ENCODE measurements at places on chromosomes 6 and 20.
A peak's percentile ranks its signal among the peaks of the same experiment; 100 is the strongest.

DNA sequence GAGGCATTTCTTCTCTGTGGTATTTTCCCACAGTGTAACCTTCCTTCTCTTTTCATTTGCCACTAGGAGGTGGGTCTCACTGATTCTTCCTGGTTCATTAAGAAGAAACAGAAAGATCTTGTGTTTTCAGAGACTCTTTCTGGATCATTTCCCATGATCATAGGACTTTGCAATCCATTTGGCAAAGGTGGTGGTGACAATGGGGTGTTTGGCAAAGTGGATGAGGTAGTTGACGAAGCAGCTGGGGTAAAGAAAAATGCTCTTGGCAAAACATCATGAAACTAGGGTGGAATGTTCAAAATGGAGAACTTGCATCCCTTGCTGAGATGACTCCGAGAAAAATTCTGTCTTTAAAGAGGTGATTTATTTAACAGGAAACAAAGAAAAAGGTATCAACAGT is 50.6 kb downstream of the TRAF3IP2 start:
- DNase-seq: no peak

GRCh38 chr6:137218917-137219663 is at the start of gene IFNGR1:
Gene IFNGR1 (minus strand): TSS chr6:137219385. CDS start chr6:137219327, 58 bp downstream.
- peak; percentile 94 for DNase-seq

DNA sequence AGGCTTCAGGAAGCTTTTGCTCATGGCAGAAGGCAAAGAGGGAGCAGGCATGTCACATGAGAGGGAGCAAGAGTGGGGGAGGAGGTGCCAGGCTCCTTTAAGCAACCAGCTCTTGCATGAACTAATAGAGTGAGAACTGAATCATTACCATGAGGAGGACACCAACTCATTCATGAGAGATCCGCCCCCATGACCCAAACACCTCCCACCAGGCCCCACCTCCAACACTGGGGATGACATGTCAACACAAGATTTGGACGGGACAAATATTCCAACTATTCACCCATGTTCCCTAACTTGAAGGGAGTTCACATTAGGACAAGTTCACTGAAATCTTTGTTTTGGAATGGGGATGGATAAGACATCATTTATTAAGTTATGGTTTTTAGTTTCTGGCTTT is 155.2 kb upstream of the ESR1 start:
- DNase-seq: no peak

- DNase-seq: no peak
These were observed 5.9 kb upstream of the KIAA1755 start for GRCh38 chr20:38266426-38266825.

- no peak for DNase-seq
These were observed 9.5 kb upstream of the DNAJC5 start for GRCh38 chr20:63885264-63886053.

DNA sequence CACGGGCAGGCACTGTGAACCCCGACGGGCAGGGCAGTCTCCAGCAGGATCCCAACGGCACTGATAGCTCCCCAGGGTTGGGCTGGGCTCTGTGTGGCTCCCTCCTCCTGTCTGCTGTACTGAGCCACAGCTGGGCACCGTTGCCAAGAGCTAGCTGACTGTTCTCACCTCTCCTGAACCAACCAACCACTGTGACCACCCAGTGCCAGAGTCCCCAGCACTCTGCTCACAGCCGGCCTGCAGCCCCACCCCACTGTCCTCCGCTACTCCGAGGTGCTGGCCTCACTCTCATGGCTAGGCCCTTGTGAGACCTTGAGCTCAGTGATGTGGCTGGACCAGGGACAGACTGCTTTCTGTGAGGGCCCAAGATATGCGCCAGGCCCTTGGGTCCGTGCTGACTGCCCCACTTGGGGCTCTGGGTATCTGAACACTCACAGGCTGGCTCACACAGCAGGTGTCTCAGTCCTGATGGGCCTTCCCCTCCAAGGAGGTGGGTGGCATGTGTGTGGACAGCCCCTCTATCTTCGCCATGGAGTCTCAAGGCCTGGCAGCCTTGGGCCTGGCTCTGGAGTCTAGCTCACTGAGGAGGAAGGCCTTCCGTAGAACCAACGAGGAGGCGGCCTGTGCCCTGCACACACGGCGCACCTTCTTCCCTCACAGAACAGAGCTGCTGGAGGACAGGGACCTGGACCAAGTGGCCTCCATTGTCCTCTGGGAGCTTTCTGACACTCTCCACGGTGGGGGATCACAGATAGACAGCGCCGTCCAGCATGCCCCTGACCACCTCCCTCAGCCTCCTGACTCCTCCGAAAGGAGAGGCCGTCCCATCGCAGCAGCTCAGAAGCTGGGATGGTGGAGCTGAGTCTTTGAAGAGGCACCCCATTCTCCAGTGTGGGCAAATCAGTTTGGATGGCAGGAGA is 53.5 kb downstream of the TCP11 start:
- no peak for DNase-seq

DNA sequence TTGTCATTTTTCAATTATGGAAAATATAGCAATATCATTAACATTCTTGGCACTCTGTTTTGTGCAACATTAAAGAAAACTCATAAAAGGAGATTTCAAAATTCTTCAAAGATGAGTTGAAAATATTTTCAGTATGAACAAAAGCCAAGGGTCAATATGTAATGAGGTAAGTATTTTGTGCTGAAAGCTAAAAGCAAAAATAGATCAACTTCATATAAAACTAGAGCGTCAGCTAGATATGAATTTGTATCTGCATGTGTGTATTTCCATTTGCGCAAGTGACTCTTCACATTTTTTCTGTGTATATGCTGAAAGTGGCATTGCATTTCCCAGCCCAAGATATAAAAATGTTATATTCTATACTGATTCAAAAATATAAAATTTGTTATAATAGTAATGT is 492.1 kb upstream of the EYS start:
- DNase-seq: no peak

DNA sequence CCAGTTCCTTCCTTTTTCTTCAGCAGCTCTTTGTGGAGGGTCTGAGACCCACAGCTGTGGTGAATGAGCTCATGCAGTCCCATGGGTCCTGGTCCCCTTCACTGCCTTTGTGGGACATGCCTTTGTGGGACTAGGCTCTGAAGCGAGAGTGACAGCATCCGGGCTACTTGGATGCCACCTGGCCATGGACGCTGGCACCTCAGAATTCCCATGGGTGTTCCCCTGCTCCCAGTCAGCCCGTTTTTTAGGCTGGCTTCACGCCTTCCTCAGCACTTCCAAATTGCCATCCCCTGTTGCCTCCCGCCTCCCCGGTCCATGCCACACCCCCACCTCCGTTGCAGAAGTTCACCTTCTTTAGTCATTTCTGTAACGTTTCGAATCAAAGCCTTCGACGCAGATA is 45.1 kb downstream of the RAMACL start:
- DNase-seq: no peak

DNA sequence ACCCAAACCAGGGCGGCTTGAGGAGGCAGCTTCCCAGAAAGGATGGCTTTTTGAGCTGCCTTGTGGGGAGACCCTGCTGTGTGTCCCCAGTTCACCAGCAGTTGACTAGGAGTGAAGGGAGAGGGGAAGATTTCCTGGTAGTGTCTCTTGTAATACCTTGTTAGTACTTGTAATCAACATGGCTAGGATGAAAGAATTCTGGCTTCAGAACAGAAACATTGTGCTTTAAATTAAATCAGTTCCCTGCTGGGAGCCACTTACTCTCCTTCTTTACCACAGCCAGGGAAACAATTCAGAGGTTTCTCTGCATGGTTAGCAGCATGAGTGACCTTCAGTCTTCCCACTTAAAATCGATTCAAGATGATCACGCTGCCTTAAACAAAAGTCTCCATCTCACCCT is 525.4 kb upstream of the ID4 start:
- DNase-seq: no peak

DNA sequence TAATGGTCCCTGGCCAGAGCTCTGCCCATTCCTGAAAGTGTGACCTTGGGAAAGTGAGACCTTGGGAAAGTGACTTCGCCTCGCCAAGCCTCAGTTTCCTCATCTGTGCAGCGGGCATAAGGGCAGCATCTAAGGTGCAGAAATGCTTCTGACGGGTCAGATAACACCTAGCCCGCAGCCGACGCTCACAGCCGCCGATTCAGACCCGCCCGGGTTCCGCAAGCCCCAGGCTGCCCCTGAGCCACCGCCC is 486 bp downstream of the FKBP1A start:
- no peak for DNase-seq

DNA sequence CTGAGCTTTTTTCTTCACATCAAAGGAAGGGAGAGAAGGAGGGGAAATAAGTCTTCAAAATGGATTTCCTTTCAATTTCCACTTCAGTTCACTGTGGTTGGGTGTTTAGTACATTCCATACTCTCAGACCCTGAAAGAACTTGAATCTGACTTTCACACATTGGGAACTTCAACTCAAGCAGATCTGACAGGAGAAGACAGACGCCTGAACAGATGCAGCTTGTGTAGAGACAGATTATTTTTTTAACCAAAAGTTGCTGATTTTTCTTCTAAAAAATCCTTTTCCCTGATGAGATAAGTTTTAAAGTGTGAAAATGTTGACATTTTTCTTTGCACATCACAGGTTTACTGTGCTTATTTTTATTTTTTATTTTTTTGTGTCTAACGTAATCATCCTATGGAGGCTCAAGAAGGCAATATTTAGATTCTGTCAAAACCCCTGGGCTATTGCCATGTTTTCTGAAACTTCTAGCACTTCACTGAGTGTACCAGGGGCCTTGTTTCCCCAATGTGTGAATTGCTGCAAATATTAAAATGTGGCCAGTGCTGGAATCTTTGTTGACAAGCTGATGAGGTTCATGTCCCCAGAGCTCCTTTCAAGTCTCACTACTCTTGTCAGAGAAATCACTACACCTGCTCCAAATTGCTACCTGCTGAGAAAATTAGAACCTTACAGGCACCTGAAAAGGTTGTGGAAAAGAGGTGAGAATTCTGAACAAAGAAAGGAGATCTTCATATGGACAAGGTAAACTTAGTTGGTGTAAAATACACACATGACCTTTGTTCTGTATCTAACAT is 214.8 kb upstream of the BTBD3 start:
- DNase-seq: no peak

DNA sequence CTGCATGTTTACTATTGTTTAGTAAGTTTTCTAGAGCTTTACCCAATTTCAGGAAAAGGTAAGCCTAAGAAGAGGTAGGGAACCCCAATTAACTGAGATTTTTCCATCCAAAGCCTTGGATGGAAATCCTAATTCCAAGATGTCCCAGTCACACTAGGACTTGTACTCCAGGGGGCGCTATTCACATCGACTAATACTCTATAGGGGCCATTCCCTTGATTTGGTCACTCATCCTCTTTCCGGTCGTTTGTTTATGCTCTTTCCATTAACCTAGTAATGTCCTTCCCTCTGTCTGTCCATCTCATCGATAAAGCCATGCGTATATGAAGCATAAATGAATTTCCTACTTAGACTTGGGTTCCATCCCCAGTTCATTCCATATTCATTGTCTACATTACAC is 80.8 kb upstream of the FUCA2 start:
- DNase-seq: no peak

DNA sequence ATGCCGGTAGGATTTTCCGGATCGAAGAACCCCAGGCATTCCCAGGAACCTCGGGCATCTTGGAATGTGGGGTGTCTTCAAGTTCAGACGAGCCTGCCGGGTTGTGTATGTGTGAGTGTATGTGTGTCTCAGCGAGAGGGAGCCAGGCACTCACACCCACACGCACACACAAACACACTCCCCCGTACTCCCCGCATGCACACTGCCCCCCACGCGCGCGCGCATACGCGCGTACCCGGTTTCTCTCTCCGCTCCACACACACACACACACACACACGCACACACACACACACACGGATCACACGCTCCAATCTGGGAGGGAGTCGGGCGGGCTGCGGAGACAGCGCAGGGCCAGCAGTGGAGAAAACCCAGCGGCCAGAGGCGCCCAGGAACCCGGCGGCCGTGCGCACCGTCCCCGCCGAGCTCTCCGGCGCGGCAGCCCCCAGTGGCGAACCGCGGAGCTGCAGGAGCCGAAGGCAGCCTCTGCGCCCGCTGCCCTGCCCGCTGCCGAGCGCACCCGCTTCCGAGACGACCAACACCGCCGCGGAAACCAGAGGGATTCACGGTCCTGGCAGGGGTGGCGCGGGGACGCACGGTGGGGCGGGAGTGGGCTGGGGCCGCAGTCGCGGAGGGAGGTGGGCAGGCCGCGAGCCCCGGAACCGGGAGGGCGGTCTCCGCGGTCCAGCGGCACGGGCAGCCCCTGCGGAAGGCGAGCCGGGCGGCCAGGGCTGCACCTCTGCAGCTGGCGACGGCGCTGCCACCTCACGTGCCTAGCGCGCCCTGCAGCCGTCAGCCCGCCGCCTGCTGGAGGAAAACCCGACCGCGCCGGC is at the start of gene LRFN2:
Gene LRFN2, minus strand, starts transcription at position 125 of the 830 bp plus-strand sequence.
- DNase-seq: peak; percentile 43

GRCh38 chr6:79225717-79226599 is 8.5 kb downstream of the HMGN3 start:
- DNase-seq: no peak

GRCh38 chr6:30175765-30176164 is 12.4 kb downstream of the TRIM15 start:
- no peak for DNase-seq

DNA sequence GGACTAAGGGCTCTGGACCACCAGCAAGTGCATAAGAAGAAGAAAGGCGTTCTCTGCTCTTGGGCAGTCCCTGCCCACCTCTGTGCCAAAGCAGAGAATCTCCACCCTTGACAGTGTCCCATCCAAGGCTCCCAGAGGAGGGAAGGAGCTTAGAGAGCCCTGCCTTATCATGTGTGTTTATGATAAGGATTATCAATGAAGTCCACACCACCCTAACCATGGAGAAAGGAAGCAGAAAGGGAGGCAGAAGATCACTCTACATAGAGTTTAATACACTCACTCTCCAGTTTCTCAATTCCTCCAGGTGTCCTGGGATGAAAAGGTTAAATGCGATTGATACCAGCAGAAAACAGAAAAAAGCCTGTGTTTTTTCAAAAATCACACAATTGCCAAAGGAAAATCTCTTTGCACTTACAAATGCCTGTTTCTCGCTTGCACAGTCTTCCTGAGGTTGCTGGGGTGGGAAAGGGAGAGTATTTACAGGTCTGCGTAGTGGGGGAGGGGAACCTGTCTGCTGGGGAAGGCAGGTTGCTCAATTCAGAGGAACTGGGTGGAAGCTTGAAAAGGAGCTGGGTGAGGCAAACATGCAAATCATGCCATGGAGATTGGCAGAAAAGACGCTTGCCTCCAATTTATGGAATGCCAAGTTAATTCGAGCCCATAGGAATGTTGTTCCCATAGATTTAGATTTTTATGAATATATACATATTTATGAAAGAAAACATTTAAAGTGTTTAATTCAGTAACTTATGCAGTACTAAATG is 104.0 kb downstream of the EYA2 start:
- no peak for DNase-seq

DNA sequence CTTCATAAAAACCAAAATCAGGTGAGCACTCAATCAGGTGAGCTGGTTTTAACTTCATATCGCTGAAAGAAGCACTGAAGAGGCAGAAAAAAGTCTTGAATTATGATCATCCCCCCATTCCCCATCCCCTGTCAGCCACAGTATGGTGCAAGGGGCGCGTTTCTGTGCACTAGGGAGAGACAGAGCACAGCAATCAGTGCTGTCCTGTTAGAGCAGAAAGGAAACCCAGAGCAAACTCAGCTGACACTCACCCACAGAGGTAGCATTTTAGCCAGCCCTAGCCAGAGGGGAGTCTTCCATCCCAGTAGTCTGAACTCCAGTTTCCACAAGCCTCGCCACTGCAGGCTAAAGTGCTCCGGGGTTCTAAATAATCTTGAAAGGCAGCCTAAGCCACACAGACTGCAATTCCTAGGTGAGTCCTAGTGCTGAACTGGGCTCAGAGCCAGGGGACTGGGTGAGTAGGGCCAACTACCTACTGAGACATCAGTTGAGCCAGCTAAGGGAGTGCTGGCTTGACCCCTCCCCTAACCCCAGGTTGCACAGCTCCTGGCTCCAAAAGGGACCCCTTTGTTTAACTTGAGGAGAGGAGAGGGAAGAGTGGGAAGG is 1352.6 kb upstream of the GJE1 start:
- DNase-seq: no peak
